ENCODE measurements at places on chromosomes 4 and X. TPM values are rescaled to one million over a fixed set of nuclear protein-coding genes. Genes with fewer than 3 reads are reported as not detected.

DNA sequence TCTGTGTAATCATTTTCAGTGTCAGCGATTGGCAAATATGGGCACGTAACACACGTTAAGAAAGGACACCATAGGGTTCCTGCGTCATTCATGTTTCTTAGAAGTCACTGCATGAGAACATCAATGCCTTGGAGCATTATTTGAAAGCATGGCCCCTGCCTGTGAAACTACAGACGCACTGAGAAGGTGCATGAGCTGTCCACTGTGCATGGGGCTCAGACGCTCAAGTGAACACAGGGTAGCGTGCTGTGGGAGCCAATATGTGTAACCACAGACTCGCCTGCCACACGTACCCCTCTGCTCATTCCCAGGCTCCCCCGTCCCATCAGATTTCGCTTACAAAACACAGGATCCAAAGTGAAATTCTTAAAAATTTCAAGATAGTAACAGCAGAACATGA is 6.5 kb downstream of the PPP2R2C start:
- DNase-seq, result no peak

- DNase-seq, result peak; percentile 93
Observed at GRCh38 chr4:141352909-141353525, 132.3 kb downstream of the ZNF330 start.

DNA sequence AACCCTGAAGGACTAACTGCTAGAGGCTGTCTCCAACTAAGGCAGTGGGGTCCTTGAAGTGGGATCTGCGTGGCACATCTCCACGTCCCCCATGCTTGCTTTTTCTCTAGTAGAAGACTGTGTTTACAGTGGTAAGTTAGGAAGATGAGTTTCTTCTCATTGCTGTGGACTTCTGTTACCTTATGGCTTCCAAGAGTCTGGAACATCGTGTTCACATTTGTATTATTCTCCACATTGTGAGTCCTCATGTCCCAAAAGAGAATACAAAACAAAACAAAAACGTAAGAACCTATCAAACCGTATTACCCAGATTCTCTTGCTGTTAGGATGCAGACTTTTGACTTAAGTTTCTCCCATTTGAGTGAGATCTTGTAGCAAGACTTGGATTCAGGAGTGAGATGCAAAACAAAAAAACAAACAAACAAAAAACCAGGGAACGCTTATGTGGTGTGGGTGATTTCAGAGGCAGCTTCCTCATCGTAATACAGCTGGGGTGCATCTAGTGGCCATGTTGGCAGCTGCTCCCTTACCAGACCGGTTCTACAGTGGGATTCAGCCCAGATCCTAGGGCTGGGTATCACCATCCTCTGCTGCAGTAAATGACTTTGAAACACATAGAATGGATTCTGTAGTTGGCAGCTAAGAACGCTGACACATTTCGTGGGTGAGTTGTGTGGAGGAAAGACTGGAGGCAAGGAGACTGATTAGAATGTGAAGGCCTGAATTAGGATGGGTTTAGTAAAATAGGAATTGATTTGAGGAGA is 41.3 kb downstream of the TMEM131L start:
- DNase-seq, result no peak

DNA sequence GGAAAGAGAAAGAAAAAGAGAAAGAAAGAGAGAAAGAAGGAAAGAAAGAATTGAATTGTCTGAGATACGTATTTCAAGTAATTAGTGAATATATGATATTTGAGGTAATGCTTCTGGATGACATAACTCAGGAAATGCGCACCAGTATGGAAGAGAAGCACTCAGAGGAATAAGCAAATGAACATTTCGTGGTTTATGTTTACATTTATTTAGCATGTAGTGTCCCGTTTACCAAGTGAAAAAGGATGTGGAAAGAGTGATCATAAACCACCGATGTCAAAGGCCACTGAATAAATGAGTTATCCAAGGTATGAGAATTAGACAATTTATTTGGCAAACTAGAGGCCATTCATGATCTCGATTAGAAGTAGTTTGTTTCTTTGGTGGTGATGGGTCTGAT is 200.4 kb downstream of the ARAP2 start:
- DNase-seq, result peak; percentile 17

- DNase-seq, result peak; percentile 86
Observed at GRCh38 chr4:38128478-38129459, 168.6 kb downstream of the PTTG2 start.

Gene GDI1
- 64.4 TPM for total RNA-seq

Gene CTAG2
- total RNA-seq, result 765 TPM

DNA sequence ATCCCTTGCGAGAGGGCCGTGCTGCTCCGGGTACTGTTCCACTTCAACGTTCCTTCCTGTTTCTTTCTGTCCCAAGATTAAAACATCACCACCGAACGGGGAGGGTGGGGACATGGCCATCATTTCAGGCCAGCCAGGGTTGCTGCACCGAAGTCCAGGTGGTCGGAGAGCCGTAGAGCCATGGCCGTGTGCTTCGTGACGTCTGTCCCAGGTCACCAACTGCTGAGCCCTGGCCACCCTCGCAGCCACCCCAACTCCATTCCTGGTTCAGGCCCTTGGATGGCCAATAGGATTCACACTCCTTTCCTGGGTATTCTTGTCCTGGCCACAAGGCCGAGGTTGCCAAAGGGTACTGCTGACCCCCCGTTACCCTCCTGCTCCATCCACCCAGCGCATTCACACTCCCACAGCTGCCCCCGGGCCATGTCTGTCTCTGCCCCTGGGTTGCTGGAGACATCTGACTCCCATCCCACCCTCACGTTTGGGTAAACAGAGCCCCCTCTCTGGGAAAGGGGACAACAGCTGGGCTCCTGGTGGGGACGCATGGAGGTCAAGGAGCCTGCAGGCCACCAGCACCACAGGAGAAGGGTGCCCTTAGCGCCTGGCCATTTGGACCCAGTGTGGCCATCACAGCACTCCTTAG is 103.2 kb downstream of the HMX1 start:
- no peak for DNase-seq

DNA sequence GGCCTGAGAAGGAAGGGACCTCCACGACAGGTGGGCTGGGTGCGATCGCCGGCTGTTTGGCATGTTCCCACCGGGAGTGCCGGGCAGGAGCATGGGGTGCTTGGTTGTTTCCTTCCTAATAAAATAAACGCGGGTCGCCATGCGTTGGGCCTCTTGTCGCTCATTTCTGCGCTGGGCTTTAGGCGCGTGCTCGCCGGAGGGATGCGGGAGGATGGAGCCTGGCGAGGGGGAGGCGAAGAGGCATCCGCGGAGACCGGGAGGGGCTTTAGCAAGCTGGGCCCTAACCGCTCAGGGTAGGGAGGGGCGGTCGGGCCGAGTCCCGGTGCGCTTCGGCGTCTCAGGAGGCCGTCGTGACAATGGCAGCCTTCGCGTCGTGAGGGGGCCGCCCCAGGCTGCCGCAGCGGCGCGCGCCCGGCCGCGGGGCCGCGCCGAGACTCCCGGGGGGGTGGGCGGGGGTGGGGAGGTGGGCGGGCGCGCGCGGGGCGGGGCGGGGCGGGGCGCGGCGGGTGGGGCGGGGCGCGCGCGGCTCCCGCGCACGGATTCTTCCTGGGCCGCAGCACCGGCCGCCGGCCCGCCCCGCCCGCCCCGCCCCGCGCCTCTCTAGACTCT is 476 bp upstream of the GDI1 start:
- DNase-seq, result no peak

DNA sequence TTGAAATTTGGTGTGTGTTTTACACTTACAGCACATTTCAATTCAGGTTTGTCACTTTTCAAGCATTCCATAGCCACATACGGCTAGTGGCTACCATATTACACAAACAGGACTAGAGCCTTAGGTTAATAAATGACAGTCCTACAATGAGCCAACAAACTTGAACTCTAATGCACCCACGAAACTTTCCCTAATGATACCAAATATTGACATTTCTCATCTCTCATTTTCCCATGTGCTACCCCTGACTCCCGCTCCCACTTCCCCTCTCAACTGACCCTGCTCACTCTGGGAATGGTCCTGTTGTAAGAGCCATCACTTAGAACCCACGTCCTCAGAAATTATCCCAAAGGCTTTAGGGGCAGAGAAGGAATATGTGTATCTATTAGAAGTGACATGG is 4.9 kb upstream of the TLR10 start:
- no peak for DNase-seq

- no peak for DNase-seq
Observed at GRCh38 chr4:182124359-182124758, 118.8 kb upstream of the TENM3 start.
